CD4-positive, alpha-beta T cell treated with Interleukin-6 for 4 hours (primary cell): ENCODE measurements at places on chromosomes 1 and 21.

DNA sequence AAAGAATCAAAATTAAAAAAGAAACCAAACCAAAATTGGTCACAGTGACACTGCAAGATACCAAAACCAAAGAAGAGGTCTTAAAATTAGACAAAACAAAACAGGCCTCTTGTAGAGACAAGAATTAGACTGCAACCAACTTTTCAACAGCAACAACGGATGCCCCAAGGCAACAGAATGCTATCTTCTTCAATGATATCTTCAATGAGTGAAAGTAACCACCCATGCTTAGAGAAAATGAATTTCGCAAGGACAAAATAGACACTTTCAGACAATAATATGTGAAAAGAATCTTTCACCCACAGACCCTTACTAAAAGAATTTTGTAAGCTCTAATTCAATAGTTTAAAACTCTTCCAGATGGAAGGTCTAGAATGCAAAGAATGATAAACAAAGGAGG is 41.7 kb downstream of the USP48 start:
- DNase-seq, result no peak

GRCh38 chr1:165862448-165862847 is 35.0 kb downstream of the UCK2 start:
- DNase-seq, result no peak

DNA sequence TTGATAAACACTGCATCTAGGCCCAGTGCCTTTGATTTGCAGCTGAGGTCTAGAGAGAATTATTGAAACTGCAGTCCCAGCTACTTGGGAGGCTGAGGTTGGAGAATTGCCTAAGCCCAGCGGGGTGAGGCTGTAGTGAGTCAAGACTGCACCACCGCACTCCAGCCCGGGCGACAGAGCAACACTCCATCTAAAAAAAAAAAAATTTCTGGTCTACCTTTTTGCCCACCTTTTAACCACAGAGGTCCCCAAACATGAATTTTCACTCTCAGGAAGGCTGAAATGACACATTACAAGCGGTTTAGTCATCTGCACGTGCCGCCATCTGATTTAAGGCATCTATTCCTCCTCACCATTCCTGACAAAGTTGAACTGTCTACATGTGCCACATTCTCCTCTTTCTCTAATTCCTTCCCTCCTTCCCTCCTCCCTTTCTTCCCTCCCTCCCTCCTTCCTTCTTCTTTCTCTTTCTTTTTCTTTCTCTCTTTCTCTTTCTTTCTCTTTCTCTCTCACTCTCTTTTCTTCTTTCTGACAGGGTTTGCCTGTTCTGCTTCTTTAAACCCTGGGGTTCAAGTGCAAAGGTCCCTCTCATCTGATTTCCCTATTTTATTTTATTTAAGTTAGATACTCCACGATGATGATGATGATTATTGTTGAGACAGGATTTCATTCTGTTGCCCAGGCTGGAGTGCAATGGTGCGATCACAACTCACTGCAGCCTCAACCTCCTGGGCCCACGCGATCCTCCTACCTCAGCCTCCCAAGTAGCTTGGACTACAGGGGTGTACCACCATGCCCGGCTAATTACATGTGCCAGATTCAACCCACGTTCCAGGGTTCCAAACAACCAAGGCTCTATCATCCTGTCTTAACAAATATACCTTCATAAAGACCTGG is 3.0 kb upstream of the SOD1 start:
- peak; percentile 46 for DNase-seq

DNA sequence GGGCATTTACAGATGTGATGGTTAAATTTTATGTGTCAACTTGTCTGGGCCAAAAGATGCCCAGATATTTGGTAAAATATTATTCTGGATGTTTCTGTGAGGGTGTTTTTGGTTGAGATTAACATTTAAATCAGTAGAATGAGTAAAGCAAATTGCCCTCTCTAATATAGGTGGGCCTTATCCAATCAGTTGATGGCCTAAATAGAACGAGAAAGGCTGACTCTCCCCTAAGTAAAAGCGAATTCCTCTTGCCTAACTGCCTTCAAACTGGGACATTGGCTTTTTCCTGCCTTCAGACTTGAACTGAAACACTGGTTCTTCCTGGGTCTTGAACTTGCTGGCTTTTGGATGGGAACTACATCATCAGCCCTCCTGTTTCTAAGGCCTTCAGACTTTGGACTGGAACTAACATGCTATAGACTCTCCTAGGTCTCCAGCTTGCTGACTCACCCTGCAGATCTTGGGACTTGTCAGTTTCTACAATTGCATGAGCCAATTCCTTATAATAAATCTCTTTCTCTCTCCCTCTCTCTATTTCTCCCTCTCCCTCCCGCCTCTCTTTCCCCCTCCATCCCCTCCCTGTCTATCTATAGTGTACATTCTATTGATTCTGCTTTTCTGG is 10.2 kb upstream of the NAV1 start:
- no peak for DNase-seq

GRCh38 chr1:203289281-203289981 is 15.9 kb upstream of the BTG2 start:
- peak; percentile 88 for DNase-seq

DNA sequence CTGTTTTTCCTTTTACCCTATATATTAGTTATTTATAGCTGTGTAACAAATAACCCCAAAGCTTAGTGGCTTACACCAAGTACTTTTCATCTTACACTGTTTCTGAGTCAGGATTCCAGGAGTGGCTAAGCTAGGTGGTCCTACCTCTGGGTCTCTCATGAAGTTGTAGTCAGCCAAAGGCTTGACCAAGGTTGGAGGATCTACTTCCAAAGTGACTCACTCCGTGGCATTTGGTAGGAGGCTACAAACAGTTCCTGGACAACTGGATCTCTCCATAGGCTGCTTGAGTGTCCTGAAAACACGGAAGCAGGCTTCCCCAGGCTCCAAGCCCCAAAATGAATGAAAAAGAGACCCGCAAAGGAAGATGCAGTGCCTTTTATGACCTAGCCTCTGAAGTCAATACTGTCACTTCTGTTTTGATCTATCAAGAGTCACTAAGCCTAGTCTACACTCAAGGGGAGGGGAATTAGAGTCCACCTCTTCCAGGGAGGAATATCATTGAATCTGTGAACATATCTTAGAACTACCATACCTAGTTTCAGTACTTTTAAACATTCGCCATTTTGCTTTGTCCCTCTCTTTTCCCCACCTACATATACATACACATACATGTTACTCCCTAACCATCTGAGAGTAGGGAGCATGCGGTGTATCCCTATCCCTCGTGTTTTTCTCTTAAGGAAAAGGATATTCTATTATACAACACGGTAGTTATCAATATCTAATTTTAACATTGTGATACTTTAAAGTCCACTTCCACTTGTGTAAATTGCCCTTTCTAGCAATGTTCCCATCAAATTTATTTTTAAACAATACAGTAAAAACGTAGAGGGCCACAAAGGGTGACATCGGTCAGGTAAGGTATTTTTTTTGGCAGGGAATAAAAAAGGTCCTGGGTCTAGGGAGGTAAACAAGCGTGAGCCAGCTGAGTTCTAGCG is 67.2 kb downstream of the SLC35A3 start:
- DNase-seq, result no peak

- no peak for DNase-seq
These were observed 83.9 kb downstream of the NID1 start for GRCh38 chr1:235980976-235981375.
